ENCODE measurements at places on chromosomes 1 and 21.

DNA sequence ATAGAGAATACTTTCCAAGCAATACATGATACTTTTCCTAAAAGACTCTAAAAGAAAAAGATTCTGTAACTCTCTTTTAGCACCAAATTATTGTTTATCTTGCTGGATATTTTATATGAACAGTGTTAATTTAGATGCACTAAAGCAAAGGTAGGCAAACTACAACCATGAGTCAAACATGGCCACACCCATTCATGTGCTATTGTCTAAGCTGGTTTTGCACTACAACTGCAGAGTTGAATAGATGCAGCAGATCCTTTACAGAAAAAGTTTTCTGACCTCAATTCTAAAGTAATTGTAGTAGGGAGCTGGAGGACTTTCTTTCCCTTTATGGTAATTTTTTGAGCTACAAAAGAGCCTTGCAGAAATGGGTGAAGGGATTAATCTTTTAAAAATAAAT, 19.4 kb downstream of the BLZF1 start:
- DNase-seq: no peak

DNA sequence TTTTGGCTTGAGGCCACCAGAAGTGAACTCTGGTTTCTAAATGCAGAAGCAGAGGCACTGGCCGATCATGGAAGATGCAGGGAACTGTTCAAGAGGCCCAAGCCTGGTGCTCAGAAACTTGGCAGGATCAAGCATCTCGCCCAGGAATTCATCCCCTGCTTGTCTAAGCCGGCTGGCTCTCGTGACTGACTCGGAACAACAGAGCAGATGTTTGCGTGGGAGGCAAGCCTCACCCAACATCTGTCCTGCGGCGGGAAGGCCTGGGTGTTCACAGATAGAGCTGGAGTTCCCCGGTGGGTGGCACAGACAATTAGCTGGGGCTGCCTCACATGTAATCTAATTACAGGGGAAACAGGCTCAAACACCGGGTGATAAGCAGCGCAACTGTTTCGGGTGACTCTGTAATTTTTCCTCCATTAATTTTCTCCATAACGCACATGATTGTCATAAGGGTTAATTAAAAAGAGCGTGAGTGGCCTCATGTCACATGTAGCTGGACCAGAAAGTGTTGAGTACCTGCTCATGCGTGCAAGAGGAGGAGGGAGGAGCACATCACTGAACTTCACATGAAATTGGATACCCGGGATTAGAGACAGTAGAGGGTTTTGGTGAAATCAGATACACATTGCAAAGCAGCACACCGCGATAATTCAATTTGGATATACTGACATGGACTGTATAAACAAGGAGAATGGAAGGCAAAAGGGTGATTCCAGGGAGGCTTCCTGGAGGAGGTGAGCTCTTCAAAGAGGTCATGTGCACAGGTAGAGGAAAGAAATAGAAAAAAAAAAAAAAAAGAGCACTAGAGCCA, 180.0 kb downstream of the ETS2 start:
- DNase-seq: no peak

GRCh38 chr21:45067462-45068285, 6.7 kb upstream of the ADARB1 start:
- DNase-seq: no peak

DNA sequence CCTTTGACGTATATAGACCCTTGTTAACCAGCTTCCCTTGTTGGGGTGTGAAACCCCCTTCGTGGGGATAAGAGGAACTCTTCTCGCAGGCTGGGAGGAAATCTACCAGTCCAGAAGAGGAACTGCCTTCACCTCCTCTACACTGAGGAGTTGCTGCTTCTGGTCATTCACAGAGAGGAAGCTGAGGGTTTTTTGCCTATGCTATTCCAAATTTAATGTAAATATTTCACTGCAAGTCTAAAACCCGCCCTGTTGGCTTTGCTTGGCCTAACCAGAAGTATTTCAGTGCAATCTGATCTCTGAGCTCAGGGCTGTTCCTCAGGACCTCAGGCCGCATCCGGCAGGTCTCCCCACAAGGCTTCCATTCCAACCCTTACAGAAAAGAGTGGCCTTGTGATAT, 150.1 kb downstream of the HIVEP3 start:
- no peak for DNase-seq

DNA sequence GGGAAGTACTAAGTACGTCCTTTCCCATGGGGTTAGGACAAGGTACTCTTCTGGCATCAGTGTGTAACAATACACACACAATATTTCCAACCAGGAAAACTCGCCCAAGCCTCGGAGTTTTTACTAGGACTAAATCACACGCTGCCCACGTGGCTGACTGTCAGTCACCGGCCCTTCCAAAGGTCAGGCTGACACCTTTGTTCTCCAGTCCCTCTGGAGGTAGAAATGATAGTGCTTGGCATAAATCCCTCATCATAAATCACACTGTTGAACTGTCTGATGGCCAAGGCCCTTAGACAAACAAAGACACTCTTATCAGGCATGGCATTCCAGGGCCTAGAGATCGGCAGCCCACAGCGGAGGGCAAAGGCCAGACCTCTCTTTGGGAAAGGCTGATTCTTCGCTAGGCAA, 16.9 kb upstream of the SLAMF9 start:
- DNase-seq: no peak

GRCh38 chr21:41164981-41165655, 2.8 kb upstream of the BACE2 start:
- no peak for DNase-seq

GRCh38 chr21:17930093-17930492, 110.9 kb upstream of the C21orf91 start:
- DNase-seq: no peak
